Fibroblast of skin of right quadriceps (primary cell): ENCODE measurements at places on chromosomes 2 and 18.
A peak's percentile ranks its signal among the peaks of the same experiment; 100 is the strongest.

DNA sequence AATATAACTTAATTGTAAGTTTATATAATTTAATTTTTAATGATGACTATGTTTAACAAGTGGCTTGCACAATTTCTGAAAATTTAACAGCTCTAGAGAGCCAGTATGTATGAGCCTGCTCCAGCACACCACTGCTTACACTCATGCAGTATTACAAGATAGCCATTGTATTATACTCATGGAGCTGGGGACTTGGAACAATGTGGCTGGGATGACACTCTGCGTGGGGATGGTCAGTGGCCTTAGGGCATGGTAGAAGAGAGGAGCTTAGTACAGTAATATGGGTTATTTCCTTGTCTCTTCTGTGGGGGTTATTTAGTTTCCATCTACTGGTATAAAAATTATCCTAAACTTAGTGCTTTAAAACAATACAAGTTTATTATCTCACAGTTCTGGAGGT is 105.1 kb upstream of the STON1 start:
- no peak for DNase-seq

- DNase-seq: no peak
Observed at GRCh38 chr2:34349527-34349926, 750.4 kb upstream of the FAM98A start.

- no peak for DNase-seq
Observed at GRCh38 chr2:102367331-102367971, 11.9 kb downstream of the IL18R1 start.

DNA sequence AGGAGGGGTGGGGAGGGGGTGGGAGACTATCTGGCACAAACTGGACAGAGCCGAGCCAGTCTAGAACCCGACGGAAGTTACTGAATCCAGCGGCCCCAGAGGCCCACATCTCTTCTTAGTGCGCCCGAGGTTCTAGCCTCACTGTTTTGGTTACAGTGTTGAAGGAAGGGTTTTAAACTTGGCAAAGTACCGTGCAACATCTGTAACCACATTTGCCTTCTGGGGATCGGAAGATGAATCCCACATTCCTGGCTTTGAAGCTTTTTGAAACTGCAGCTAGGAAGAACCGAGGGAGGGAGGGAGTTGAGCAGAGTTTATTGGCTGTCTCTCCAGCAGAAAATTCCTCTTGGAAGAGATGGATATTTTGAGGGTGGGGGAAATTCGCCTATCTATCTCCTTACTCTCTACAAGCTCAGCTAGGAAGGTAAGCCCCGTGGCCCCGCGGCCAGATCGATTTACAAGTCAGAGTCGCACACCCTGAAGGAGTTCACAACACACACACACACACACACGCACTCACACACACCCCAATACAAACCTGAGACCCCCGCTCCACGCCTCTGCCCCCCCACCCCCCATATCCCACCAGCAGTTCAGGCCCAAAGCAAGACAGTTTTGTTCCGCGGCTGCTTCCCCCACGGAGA is 1.0 kb downstream of the ACVR1 start:
- DNase-seq: peak; percentile 92

DNA sequence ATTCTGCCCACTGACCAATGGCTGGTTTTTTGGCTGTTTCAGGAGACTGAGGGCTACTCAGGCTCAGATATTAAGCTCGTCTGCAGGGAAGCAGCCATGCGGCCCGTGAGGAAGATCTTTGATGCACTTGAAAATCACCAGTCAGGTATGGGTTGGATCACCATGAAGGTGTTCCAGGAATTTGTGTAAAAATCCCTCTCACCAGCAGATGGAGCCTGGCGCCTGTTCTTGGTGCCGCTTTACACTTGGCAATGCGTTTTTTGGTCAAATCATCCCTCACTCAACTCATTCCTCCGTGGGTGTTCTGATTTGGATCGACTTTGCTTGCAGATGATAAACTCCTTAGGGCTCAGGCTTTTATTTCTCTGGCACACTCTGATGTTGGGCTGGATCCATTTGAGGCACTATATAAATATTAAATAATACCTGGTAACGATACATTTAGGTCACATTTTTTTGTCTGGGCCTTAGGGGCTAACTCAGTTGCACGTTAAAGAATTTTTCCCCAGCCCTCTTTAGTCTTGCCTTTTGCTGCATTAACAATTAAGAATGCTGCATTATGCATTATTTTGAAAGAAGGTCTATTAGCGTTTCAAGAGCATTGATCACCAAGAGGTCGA is 50.0 kb downstream of the HDHD2 start:
- DNase-seq: peak; percentile 53

DNA sequence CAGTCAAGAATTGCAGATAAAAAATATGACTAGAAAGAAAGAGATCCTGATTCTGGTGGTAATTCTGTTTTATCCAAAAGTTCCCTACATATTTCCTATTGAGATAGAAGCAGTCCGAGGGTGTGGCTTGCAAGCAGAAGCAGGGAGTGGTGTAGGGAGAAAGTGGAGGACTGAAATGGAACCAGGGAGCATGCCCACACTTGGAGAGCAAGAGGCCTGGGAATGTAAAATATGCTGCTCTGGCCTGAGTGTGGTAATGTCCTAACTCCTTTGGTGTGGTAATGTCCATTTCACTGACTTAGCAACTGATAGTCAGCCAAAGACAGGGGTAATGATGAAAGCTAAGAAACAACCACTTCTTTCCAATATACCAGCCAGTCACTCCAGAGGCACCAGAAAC is 30.1 kb upstream of the FMNL2 start:
- DNase-seq: no peak

- DNase-seq: no peak
Observed at GRCh38 chr2:19879120-19879519, 22.7 kb downstream of the TTC32 start.

DNA sequence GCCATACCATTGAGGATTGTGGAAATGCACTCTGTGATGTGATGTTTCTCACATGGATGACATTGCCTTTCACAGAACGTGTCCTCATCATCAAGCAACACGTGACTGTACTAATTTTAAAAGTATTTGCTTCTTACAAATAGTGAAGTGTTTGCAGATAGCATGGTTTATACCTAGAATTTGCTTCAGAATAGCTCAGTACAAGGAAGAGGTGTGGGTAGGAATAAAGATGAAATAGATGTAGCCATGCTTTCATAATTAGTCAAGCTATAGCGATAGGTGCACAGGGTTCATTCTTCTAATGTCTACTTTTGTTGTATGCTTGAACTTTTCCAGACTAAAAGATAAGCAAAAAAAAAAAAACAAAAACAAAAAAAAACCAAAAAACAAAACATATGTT is 27.5 kb downstream of the MAP4K4 start:
- DNase-seq: no peak

DNA sequence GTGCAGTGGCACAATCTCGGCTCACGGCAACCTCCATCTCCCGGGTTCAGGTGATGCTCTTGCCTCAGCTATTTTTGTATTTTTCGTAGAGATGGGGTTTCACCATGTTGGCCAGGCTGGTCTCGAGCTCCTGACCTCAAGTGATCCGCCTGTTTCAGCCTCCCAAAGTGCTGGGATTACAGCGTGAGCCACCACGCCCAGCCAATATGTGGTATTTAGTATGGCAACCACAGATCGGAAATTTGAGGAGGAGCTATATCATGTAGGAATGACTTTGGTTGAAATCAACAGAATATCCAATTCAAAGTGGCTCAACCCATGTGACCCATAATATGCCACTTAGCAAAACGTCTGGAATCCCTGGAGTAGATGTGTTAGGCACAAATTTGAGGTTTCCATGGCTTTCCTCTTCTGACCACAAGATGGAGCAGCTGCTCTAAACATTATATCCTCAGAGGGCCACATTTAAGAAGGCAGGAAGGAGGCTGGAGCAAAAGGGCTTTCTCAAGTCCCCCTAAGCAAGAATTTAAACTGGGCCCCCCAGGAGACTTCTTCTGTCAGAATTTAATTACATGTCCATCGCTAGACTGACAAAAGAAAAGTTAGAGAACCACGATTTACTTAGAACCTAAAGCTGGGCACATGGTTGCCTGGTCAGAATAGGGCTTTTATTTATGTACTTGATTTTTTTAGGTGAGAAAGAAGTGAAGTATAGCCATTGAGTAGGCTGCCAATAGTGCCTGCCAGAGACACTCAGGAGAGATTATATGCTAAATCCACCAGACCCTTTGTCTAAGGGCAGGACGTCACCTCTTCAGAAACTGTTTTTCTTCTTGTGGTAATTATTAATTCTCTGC is 49.6 kb upstream of the ITSN2 start:
- peak; percentile 65 for DNase-seq

- no peak for DNase-seq
Observed at GRCh38 chr2:28629910-28630309, 121.7 kb upstream of the PPP1CB start.

DNA sequence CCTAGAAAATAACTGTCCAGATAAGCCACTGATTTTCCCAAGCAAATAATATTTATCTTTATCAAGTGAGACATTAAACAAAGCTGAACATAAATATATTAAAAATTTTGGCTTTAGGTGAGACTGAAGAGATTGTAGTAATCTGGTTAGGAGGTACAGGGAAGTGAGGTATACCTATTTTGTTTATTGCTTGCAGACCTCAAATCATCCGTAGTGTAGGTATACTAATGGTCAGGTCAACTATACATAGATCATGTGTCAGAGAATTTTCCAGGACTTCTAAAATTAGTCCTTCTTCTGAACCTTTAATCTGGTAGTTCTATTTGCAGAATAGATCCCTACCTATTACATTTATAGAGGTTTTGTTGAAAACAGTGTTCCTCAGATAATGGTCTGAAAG is 41.5 kb downstream of the SP140 start:
- no peak for DNase-seq

DNA sequence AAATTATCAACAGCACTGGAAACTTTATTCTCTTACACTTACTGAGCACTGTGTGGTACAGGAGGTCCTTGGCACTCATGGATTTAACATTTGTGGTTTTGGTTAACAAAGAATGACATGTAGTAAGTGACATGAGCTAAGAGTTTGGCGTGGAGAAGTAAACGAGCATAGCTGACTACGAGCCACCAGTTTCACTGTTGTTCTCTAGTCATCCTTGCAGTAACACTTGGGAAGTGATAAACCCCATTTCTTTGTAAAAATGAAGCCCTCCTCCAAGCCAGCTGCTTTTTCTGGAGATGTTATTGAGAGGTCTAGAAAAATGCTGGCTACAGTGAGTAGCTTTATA is 32.7 kb downstream of the QPCT start:
- peak; percentile 61 for DNase-seq

- DNase-seq: no peak
Observed at GRCh38 chr18:50790241-50790640, 29.6 kb downstream of the MRO start.

- peak; percentile 16 for DNase-seq
Observed at GRCh38 chr2:22355816-22356433, 1029.1 kb upstream of the KLHL29 start.

- DNase-seq: peak; percentile 80
Observed at GRCh38 chr2:172103471-172104272, 972 bp upstream of the DLX2 start.

DNA sequence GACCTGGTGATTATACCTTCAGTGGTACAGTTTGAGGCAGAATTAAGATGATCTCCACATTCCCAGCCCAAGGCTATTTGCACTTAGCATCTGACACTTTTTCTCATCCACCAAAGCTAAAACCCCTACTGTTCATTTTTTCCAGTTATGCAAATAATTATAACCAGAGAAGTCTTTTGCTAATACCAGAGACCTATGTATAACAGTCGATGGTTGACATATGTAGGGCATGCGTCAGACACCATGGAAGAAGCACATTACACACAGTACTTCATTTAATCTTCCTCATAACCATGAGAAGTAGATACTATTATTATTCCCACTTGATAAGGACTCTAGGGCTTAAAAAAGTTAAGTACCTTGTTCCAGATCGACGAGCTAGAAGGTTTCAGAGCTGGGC is 36.5 kb downstream of the AP1S3 start:
- DNase-seq: peak; percentile 28

DNA sequence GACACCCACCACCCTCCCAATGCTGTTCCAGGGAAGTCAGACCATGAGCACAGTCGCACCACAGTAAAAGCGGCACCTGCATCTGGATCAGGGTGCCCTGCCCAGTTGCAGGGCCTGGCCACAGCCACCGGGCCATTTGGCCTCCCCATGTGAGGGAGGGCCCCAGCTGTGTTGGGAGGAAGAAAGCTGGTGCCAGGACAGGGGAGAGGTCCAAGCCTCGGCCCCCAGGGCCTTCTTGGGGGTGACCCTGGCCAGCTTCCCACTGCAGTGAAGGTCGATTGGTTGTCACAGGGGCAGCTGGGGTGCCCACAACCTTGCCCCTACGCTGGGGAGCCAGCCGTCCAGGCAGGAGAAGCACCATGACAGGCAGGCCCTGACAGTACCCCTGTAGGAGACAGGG is 183.2 kb upstream of the RAB6C start:
- DNase-seq: no peak

DNA sequence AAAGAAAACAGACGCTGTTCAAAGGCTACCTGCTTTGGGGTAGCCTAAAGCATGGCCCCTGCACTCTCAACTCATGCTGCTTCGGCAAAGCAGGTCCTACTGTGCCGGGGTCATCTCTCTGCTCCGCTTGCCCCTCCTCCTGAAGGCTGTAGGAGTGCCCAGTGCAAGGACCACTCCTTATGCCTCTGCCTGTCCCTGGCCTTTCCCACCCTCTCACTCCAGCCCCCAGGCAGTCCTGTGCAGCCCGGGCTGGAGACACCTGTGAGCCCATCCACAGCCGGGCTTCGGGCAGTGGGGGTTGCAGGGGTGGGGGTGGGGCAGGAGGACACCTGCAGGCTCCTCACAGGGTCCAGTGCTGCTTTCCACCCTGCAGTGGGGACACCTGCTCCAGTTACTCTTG is 69.1 kb downstream of the ACKR3 start:
- DNase-seq: no peak

DNA sequence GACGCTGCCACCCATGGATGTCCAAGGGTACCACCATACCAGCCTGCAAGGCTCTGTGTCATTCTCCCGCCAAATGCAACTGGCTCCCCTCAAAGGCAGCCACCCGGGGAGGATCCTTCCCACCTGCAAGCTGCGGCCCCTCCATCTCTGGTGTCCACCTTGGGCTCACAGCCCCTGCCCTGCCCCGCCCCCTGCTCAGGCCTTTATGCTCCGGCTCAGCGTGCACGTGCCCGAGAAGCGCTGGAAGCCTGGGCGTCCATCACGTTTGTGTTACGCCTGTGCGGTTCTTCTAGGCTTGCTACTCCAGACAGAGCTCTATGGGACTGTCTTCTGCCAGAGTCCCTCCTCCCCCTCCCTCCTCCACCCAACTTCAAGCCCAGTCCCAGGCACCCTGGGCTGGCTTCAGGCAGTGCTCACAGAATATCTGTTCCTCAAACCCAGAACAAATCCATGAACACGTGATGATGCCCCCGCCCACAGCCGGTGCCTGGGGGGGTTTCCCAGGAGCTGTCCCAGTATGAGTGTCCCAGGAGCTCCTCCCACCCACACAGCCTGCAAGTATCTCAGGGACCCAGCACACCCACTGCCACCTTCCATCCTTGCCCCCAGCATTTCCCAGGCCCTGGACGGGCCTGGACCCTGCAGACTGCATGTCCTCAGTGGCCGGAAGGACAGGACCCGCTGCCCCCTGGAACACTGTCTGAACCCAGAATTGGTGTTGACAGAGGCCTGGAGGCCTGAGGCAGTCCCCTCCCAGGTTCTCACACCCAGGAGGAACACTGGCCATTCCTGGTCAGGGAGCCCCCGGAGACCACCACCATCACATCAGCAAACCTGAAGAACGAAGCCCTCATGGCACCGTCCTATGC is 30.3 kb downstream of the KIF1A start:
- DNase-seq: no peak

GRCh38 chr2:191150600-191151330 is at the start of gene STAT4:
STAT4 (minus strand) TSS chr2:191150994; CDS start chr2:191148203, 2,791 bp downstream.
- peak; percentile 61 for DNase-seq

- no peak for DNase-seq
Observed at GRCh38 chr2:219671279-219671678, 43.8 kb downstream of the SLC4A3 start.
